ENCODE measurements at places on chromosomes 5 and 9.

- DNase-seq: no peak
These were observed 10.5 kb downstream of the HABP4 start for GRCh38 chr9:96460470-96460869.

- no peak for DNase-seq
These were observed 17.2 kb downstream of the CENPP start for GRCh38 chr9:92342825-92343488.

DNA sequence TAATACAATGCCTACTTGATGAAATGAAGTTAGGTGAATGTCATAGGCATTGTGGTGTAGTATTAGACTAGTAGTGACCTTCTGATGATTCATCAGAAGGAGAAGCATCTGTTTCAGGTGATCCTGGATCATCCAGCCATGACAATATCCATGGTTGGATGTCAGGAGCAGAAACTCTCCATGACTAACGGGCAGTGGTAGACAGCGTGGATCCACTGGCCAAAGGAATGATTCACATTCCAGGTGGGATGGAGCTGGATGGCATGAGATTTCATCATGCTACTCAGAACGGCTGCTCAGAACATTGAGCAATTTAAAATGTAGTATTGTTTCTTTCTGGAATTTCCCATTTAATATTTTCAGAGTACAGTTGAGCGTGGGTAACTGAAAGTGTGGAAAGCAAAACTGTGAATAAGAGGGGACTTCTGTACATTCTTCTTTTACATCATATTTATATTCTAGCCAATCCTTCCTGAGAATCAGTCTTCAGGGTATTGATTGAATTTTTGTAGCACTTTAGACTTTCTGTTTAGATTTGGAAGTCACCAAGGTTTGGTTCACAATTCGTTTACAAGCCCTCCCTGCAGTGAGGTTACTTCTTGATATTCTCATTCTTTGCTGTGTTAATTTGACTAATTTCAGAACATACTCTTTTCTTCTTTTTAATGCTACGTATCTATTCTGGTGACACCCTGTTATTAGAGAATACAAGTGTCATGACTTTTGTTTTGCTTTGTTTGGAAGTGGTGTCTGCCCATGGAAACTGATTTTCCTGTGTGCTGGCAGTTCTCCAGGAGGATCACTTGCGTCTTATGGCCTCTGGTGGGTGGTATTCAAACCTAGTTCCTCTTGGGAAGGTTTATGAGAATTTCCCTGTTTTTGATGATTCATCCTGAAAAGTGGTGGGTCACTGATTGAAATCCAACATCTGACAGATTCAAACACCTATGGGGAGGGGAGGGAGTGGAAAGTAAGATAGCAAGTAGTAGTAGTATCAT is 12.2 kb upstream of the CLINT1 start:
- peak; percentile 99 for DNase-seq

- DNase-seq: no peak
These were observed 28.7 kb downstream of the LARP1 start for GRCh38 chr5:154783774-154784460.

DNA sequence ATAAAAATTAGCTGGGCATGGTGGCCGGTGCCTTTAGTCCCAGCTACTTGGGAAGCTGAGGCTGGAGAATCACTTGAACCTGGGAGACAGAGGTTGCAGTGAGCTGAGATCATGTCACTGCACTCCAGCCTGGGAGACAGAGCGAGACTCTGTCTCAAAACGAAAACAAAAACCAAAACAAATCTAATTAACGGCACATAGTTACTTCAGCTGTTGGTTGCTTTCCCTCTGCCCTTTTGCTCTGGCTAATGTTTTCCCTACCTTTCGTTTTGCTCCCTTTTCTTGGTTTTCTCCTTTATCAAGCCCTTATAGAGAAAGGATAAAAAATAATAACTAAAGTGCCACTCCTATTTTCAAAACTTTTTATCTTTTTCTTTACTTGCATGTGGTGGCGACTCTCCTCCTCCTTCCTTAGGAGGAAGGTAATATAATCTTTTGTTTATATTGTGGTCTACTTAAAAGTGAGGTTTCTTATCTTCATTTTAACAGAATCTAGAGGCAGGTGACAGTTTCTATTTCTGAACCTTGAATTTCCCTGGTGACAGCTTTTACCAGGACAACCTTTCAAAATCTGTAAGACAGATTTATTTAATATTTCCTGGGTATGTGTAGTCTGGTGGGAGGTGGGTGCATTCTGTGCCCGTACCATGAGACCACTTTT is 125.4 kb downstream of the ARHGEF28 start:
- DNase-seq: no peak

GRCh38 chr5:61507232-61507631 is 175.2 kb downstream of the ZSWIM6 start:
- DNase-seq: no peak

DNA sequence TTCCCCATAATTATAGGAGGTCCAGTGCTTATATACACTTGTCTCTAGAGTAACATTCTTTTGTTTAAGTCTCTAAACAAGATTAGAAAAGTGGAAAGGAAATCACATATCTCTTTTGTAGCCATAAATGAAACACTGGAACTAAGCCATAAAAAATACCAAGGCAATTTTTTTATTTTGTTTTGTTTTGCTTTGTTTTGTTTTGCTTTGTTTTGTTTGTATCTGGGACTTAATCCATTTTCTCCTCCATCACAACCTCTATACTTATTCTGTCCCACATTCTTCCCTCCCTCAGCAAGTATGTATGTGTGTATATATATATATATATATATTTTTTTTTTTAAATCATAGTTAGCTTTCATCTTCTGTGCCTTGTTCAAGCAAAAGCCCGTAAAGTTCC is 436.6 kb upstream of the MPDZ start:
- DNase-seq: no peak

GRCh38 chr5:37954561-37954960 is 114.7 kb upstream of the GDNF start:
- DNase-seq: no peak

GRCh38 chr9:128765499-128765898 is 6.2 kb downstream of the ZER1 start:
- DNase-seq: peak; percentile 48

GRCh38 chr5:90968319-90968718 is 409.7 kb downstream of the ADGRV1 start:
- peak; percentile 34 for DNase-seq

DNA sequence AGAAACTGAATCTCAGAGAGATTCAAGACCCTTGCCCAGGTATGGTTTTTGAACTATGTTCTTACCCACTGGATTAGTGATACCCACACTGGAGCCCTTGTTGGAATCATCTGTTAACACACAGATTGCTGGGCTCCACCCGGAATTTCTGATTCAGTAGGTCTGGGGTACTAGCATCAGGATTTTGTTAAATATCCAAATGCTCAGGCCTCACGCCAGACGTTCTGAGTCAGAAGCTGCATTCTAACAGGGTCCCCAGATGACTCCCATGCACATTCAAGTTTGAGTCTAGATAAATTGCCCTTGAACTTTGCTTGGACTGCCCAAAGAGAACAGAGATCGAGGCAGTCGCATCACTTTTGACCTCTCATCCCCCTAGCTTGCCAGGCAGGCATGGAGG is 182.0 kb upstream of the WWC1 start:
- DNase-seq: no peak

- DNase-seq: no peak
These were observed 97.1 kb upstream of the IRX2 start for GRCh38 chr5:2848619-2849018.

DNA sequence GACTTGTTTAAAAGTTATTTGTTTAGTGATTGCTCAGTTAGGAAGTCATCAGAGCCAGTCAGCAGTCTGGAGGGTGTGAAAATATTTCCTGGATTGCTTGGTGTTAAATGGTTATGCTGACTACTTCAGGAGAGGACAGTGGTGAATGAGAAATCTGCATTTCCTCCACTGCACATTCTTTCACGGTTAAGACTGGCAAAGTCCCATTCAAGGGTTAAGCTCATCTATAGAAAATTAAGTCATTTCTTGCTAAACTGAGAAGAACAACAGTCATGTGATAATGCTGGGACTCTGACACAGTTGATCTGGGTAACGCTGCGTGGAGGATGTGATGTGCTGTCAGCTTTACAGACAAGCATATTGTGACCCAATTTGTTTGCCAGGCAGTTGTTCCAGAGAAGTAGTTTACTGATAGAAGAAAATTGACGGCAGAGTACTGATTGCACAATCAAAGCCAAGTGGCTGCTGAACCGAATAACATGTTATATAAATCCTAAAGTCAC is 80.4 kb downstream of the GRAMD2B start:
- DNase-seq: peak; percentile 87

DNA sequence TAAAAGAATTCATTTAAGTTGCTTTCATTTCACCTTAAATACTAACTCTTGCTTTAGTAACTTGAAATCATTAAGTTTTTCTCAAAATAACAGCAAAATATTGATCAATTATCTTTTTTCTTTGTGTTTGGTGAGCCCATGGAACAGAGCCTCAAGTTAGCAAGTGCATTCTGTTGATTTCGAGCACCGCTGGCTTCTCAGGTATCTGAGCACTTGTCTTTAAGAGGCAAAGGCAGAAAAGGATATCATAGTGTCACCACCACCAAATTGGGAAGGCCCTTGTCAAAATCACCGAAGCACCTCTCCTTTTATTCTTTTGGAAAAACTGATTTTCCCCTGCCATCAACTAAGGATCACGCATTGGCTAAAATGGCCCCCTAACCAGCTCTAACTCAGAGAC is 17.1 kb upstream of the CTNNAL1 start:
- no peak for DNase-seq

GRCh38 chr9:23702311-23702922 is 123.6 kb downstream of the ELAVL2 start:
- DNase-seq: peak; percentile 9

GRCh38 chr9:121844098-121844497 is 192.7 kb downstream of the DAB2IP start:
- DNase-seq: no peak

DNA sequence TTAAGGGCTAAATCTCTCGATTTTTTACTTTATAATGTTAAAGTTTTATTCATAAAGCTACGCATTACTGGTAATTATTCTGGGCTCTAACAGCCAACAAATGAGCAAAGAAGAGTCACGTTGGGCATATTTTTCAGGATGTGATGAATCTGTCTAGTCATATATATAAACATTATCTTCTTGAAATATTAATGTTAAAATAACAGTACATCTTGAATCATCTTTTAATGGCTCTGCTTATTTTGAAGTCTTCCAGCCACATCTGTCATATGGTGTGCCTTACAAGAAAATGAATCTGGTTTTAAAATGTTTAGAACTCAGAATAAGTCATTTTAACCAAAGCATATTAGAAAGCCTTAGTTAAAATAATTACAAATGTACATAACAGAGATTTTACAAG is 96.9 kb downstream of the CWC27 start:
- DNase-seq: no peak

GRCh38 chr5:112467485-112467884 is 48.4 kb upstream of the EPB41L4A start:
- DNase-seq: no peak

- DNase-seq: peak; percentile 88
These were observed 61.1 kb upstream of the SAP30L start for GRCh38 chr5:154384480-154385235.

GRCh38 chr5:88682131-88682530 is 200.9 kb downstream of the MEF2C start:
- DNase-seq: no peak

- peak; percentile 65 for DNase-seq
These were observed 6.2 kb downstream of the NEK6 start for GRCh38 chr9:124263800-124264426.

- DNase-seq: no peak
These were observed 19.1 kb downstream of the TGFBI start for GRCh38 chr5:136047858-136048257.

DNA sequence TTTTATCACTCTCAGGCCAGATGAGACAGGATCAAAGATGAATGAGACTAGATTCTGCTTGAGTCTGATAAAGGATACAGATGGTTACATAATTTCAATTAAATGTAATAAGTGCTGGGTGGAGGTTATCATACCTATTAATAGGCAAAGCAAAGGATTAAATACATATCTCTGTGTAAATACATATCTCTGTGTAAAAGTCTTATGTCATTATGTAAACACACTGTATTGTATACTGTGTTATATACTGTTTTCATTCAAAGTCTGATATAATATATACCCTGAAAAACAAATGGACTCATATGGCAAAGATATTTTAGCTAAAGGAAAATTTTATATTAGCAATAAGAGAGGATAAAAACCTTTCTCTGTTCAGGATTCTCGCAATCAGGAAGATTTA is 605.8 kb upstream of the PTGER4 start:
- no peak for DNase-seq

DNA sequence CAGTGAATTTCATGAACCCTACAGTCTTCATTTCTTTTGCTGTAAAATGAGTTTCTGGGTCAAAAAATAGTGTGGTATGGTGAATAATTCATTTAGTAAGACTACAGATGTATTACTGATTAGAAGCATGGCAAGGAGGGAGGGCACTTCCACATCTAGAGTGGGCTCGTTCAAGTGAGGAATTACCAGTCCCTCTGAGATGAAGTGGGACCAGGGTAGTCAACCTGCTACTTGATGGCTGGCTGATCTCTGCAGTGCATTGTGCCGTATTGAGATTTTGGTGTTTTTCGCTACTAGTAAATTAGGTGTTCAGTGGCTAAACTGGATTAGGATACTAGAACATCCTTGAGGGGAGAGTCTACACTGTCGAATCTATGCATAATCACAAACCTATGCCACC is 10.8 kb downstream of the CDC37L1 start:
- DNase-seq: no peak

DNA sequence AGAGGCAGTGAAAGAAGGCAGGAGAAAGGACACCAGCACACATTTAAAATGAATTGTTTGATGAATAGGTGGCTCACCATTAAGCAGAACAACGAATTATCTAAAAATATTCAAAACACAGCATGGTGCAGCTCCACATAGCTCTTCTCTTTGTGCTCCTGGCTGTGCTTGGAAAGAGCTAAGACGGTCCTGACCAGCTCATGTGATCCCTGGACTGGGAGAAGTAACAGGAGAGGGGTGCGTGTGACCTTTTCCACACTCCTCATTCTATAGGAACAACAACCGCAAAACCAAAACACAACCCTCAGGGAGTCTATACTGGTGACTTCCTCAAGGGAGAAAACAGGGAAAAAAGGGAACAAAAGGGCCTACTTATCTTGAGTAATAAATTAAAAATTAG is 140.5 kb downstream of the DIRAS2 start:
- no peak for DNase-seq

DNA sequence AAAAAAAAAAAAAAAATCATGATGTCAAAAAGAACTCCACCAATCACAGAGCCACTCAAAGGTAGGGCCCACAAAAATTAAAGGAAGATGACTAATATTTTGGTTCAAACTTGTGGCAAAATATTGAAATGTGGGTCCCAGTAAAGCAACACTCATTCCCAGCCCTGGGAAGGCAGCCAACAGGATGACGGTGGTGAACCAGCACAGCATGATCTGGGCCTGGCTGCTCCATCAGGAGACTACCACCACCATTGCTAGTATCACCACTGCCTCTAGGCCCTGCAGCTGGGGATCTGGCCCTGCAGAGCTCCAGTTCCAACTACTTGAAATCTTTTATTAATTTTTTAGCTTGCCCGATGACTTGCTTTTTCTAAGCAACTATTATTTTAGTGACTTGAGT is 206.8 kb upstream of the ITGA1 start:
- peak; percentile 60 for DNase-seq
